ENCODE measurements at places on chromosomes 6 and 20.

DNA sequence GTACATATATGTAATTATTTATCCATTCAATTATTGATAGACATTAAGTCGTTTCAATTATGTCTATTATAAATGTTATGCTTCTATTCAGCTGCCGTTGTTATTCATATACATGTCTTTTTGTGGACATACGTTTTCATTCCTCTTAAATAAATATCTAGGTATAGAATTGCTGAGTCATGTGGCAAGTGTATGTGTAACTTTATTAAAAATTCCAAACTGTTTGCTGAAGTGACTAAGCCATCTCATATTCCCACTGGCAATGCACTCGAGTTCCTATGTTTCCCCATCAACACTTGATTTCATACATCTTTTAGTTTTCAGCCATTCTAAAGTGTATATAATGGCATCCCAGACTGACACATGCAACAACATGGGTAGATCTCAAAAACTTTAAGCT, 739.7 kb upstream of the POU3F2 start:
- no peak for DNase-seq

DNA sequence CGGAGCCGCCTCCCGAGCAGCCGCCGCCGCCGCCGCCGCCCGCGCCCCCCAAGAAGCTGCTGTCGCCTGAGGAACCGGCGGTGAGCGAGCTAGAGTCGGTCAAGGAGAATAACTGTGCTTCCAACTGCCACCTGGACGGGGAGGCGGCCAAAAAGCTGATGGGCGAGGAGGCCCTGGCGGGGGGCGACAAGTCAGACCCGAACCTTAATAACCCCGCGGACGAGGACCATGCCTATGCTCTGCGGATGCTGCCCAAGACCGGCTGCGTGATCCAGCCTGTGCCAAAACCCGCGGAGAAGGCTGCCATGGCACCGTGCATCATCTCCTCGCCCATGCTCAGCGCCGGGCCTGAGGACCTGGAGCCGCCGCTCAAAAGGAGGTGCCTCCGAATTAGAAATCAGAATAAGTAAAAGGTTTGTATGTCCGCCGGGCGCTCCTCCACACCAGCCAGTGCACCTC, 145.2 kb downstream of the SOBP start:
- no peak for DNase-seq

DNA sequence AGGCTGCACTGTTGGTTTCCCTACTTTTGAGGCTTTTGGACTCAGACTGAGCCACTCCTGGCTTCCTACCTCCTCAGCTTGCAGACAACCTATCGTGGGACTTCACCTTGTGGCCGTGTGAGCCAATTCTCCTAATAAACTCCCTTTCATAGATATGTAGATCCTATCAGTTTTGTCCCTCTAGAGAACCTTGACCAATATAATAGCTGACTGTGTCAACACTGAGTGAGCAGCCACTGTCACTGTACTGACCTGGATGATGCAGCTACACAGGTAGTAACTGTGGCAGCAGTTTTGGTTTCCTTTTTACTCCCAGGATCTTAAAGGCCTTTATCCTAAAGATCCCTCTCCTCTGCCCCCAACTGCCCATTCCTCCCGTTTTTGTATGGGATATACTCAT, 70.2 kb downstream of the SLC22A3 start:
- DNase-seq = no peak

DNA sequence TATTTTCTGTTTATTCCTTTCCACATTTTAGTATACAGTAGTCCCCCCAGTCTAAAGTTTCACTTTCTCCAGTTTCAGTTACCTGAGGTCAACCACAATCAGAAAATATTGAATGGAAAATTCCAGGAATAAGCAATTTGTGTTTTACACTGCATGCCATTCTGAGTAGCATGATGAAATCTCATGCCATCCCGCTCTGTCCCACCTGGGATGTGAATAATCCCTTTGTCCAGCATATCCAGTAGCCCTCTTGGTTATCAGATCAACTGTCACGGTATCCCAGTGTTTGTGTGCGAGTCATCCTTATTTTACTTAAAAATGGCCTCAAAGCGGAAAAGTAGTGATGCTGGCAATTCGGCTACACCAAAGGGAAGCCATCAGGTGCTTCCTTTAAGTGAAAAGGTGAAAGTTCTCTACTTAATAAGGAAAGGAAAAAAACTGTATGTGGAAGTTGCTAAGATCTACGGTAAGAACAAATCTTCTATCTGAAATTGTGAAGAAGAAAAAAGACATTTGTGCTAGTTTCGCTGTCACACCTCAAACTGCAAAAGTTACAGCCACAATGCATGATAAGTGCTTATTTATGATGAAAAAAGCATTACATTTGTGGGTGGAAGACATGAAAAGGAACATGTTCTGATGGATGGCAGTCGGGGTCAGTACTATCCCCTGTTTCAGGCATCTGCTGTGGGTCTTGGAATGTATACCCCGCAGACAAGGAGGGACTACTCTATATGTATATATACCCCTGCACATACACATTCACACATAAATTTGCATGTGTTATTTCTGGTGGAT, 11.3 kb downstream of the NOX3 start:
- DNase-seq = no peak

DNA sequence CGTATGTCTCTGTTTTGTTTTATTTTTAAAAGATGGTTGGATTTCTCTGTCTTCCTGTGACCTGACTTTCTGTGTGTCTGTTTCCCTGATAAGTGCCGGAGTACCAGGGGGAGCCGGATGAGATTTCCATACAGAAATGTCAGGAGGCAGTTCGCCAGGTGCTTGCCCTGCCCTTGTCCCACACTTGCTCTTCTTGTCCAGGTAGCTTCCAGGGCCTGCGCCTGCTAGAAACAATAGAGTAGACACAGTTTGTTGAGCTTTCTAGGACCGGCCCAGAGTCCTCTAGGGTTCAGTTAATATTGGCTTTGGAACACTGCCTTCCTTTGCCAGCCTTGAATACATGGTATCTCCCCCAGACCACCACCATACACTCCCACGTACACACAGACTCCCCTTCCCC, 3.9 kb downstream of the ITPA start:
- no peak for DNase-seq

DNA sequence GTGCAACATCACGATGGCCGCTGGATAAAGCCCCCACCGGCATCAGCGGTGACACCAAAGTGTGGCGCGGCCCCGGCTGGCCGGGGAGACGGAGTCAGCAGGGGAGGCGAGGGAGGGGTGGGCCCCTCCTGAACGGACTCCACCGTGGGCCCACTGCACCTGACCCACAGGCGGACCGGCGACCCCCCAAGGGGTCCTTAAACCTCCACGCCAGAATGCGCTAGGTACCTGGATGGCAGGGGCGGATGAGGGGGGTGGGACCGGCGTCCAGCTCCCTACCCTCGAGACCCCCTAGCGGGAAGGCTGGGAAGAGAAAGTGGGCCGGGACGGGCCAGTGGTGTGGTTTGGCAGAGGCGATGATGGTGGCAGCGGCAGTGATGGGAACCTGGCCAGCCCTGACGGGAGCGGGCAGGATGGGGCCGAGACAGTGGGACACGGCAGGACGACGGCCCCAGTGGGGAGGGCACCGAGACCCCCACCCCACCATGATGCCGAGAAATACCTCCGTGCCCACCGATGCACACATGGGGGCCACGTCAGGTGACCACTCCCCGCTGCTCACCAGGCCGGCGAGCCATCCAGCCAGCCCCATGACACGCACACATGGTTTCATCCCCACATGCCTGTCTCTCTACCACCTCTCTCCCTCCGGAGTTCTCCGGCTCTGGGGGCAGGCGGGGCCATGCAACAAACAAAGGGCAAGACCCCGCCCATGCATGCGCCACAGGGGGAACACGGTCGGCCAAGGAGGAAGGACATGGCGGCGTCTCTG, 771.9 kb upstream of the DEFB115 start:
- DNase-seq = no peak

GRCh38 chr20:4025125-4025524, 9.8 kb upstream of the RNF24 start:
- no peak for DNase-seq

GRCh38 chr6:42698217-42698616, 24.2 kb downstream of the PRPH2 start:
- no peak for DNase-seq

- no peak for DNase-seq
Measured at GRCh38 chr6:145632971-145633370, 102.3 kb downstream of the EPM2A start.

DNA sequence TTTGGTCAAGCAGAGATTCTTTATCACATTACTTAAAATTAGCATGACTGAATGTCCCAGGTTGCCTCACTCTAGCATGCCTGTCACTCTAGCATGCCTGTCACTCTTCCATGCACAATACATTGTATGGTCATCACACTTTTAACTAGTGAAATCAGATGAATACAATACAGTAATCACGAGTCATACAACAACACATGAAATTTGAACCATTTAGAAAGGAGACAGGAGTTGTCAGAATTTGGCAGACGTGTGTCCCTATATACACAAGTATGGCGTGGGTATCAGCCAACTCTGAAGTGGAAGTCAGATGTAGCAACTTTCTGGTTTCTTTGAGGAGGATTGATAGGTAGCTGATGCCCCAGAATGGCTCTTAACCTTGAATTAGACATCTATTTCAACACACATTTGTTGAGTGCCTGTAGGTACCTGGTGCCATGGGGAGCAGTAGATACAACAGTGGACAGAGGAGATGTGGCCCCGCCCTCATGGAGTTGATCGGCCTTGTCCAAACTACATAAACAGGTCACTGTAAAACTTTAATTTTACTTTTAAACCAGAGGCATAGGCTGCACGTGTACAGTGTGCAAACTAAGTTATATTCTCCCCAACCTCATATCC, 116.1 kb upstream of the TIAM2 start:
- no peak for DNase-seq

- DNase-seq = no peak
Measured at GRCh38 chr20:59661621-59662020, 57.3 kb downstream of the PHACTR3 start.

DNA sequence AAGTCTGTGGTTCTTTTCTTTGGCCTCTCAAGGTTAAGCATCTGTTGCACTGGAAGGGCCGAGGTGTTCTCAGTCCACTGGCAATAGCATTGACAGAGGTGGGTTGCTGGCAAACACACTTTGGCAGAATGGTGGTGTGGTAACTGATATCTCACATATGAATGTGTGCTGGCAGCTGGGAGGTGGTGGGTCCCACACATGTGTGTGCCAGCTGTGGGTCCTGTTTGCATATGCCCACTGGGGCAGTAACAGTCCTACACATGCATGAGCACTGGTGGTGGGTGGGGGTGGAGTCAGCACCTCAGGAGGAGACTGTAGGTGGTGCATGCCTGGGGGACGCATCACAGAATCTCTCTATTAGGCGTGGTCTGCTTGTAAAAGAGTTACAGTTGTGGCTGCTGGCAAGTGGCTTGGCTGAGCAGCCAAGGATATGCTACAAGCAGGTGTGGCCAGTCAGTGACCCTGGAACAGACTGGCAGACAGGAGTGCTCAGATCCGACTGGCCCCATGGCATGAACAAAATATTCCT, 934.3 kb downstream of the GRIK2 start:
- DNase-seq = no peak

DNA sequence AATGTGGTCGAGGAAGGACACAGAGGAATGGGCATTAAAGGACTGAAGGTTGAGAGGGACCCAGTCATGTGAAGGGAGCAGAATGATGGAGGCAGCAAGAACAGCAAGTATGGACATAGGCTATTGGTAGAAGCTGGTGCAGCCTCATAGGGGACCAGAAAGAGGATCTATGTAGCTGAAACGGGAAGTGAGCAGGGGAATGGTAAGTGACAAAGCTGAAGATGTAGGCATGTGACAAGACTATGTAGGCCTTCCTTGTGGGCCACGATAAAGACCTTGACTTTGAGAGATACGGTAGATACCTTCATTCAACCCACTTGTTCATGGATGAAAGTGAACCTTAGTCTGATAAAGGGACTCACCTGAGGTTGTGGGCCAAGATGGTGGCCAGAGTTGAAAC, 3.5 kb downstream of the CTNNBL1 start:
- no peak for DNase-seq

GRCh38 chr6:122484760-122485159, 13.2 kb upstream of the SERINC1 start:
- DNase-seq = no peak

DNA sequence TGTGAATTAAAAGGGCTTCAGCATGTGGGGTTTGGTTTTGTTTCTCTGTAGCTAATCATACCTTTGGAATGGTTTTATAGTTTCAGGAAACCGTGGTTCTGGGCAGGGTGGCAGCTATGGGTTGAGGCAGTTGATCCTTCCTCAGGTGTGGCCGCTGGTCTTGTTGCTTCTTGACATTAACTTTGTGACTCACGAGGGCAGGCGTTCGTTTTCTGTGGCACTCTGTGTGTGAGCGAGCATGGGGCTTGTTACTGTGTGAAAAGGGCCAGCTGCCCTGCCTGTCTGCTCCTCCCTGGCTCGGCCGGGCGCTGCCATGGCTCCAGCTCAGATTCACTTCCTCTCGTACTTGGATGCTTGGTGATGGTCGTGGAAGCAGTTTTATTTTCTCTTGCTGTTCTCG, 16.2 kb downstream of the DNAJC5 start:
- DNase-seq = no peak

GRCh38 chr6:156782691-156783320, 5.6 kb downstream of the ARID1B start:
- DNase-seq = no peak

GRCh38 chr6:38432479-38432878, 207.2 kb downstream of the BTBD9 start:
- DNase-seq = no peak

DNA sequence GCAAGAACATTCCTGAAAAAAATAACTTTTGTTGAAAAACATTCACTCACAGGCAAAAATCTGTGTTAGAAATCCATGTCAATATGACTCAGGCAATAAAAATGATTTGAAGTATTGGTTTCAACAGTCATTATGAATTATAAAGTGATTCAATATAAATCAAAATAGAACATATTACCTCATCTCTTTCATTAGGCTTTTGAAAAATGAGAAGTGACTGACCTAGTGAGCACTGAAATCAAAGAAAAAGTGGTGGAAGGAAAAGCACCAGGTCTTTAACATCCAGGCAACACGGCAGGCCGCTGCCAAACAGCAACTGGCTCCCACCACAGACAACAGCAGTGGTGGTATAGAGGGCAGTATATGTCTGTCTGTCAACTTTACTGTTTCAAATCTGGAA, 68.9 kb downstream of the MAN1A1 start:
- no peak for DNase-seq

- DNase-seq = no peak
Measured at GRCh38 chr6:104381907-104382306, 477.8 kb downstream of the HACE1 start.

DNA sequence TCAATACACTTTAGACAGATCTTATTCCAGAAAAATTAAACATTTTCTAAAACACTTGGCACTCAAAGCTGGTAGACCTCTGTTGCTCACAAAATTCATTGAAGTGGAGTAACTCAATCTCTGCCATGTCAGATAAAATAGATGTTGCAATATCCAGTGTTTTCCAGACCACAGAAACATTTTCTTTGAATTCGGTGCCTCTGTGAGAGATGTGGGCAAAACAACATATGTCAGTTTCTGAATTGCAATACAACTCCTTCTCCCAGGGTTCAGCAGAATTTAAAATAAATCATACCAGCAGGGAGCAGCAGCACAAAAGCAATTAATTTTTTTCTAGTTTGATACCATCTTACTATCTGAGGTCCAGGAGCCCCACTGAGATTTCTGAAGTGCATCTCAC, 11.3 kb upstream of the PKHD1 start:
- no peak for DNase-seq

GRCh38 chr6:126696921-126697693, 357.2 kb downstream of the CENPW start:
- DNase-seq = no peak

Data from stimulated activated CD4-positive, alpha-beta T cell treated with anti-CD3 and anti-CD28 coated beads, TNF-alpha, amount 100 ng/mL, for 4 hours (primary cell).